ENCODE measurements at places on chromosomes 2 and 18. TPM values are rescaled to one million over a fixed set of nuclear protein-coding genes. Genes with fewer than 3 reads are reported as not detected.

Gene GPR39
- not detected for total RNA-seq

Gene GNAL
- total RNA-seq, result 0.24 TPM

Gene STK17B
- total RNA-seq, result 382 TPM

Gene ACVR1C
- 1.8 TPM for total RNA-seq

Gene CPS1
- 0.48 TPM for total RNA-seq

Gene HPCAL1
- total RNA-seq, result 74.1 TPM

Gene C2orf42
- 24.8 TPM for total RNA-seq

Gene SPATA3
- not detected for total RNA-seq

Gene SUPT7L
- total RNA-seq, result 36.0 TPM

Gene THSD7B
- not detected for total RNA-seq

Gene SLC5A7
- total RNA-seq, result not detected

Gene ITGA4
- 214 TPM for total RNA-seq

Gene PPP1R7
- 84.2 TPM for total RNA-seq

Gene ANKRD39
- total RNA-seq, result 30.8 TPM

Gene SRD5A2
- total RNA-seq, result not detected

Gene LCT
- total RNA-seq, result 0.13 TPM

Gene ZNF385B
- not detected for total RNA-seq

Gene MYO7B
- total RNA-seq, result 1.2 TPM

Gene CREG2
- 0.43 TPM for total RNA-seq

Gene IL36RN
- total RNA-seq, result not detected

Gene NCKAP5
- total RNA-seq, result not detected

Gene NFE2L2
- total RNA-seq, result 73.3 TPM

Gene LIMS2
- total RNA-seq, result 53.4 TPM

Gene MERTK
- 0.13 TPM for total RNA-seq

Gene MAP2
- total RNA-seq, result not detected

Gene DSG4
- total RNA-seq, result not detected

Gene TPO
- not detected for total RNA-seq

Gene COQ10B
- total RNA-seq, result 17.6 TPM

Gene RASGRP3
- total RNA-seq, result 5.8 TPM

Gene LHCGR
- not detected for total RNA-seq

Gene SP5
- total RNA-seq, result not detected

Gene ITGB6
- not detected for total RNA-seq

Gene SFTPB
- not detected for total RNA-seq

Gene COL4A3
- total RNA-seq, result not detected

Gene PMAIP1
- 17.0 TPM for total RNA-seq

Gene NYAP2
- total RNA-seq, result not detected

Measured in activated naive CD4-positive, alpha-beta T cell treated with anti-CD3 and anti-CD28 coated beads, Interleukin-2, amount 10 ng/mL, durations not matched to agents 5 hours and 36 hours (primary cell).